ENCODE measurements at places on chromosomes 4 and X. TPM values are rescaled to one million over a fixed set of nuclear protein-coding genes. Genes with fewer than 3 reads are reported as not detected.

ZNF157 gene
- not detected for total RNA-seq

ARHGEF38 gene
- total RNA-seq = not detected

USP17L22 gene
- not detected for total RNA-seq

DGAT2L6 gene
- total RNA-seq = not detected

NEUROG2 gene
- total RNA-seq = not detected

Data from heart left ventricle (tissue), 16 donors.